Mammary epithelial cell (primary cell): ENCODE measurements at places on chromosomes 2 and 18. TPM values are rescaled to one million over a fixed set of nuclear protein-coding genes. Genes with fewer than 3 reads are reported as not detected.

RAB31 gene
- polyA plus RNA-seq, result 22.6 TPM

RALB gene
- polyA plus RNA-seq, result 52.5 TPM

DNA sequence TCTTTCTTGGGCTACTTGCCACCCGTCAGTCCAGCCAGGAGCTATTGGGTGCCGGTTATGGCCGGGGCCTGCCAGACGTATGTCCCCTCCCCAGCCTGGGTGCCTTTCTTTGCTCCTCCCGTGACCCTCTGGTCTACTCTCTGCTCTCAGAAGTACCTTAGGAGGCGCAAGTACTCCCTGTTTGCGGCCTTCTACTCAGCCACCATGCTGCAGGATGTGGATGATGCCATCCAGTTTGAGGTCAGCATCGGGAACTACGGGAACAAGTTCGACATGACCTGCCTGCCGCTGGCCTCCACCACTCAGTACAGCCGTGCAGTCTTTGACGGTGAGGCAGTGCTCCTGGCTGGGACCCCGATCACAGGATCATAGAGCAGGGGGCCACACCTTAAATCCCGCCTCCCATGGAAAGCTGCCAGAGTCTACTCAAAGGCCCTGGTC, 99.5 kb downstream of the DYSF start:
- no peak for DNase-seq

GRCh38 chr18:9996094-9996493, 82.3 kb downstream of the VAPA start:
- DNase-seq, result no peak
